ENCODE measurements at places on chromosomes 6 and 20.

GRCh38 chr20:37317316-37317715 lies 27.9 kb downstream of the MANBAL start:
- DNase-seq = no peak

DNA sequence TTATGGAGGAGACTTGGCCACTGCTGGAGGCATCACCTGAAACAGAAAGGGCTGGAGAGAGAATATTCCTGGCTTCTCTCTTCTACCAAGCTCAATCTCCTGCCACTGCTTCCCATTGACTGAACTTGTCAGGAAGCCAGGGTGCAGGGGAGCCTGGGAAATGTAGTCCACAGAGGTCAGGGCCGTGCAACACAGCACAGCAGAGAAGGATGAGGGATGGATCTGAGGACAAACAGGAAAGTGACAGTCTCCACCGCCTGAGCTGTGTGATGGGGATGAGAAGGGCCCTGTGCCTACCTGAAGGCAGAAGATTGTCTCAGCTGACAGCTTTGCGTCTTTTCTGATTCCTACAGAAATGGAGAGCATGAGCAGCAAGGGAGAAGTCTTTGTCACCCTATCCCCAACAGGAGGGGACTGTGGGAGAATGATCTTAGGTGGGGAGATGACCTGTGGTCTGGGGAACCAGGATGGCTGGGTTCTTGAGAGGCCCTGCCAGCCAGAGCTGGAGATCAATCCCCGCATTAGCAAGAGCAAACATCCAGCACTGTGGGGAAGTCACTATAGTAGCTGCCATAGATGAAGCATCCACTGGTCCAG lies 114.2 kb downstream of the SNX5 start:
- DNase-seq = no peak

DNA sequence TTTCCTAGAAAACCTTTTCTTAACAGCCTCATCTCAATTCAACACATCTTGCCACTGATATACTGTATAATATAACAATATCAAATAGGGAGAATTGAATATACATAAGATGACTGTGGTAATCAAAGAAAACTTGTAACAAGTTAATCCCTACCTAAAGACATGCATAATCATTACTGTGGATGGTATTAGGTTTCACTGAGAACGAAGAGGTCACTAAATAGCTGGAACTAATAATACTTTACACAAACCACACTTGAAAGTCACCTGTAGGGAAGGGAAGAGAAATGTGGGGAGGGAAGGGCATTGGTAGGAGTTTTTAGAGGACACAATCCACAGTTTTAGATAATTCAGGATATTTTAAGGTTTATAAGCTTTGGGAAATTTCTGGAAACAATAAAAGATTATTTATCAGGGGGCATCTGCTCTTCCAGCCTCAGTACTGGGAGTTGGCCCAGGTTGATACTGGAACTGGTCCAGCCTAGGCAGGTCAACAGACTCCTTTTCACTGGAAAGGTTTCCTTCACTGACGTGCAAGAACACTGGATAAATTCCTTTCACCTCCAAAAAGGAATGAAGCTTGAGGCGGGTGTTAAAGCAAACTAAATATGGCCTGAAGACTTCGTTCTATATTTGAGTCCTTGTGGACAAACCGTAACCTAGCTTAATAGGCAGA lies 44.0 kb downstream of the MAP7 start:
- DNase-seq = no peak

DNA sequence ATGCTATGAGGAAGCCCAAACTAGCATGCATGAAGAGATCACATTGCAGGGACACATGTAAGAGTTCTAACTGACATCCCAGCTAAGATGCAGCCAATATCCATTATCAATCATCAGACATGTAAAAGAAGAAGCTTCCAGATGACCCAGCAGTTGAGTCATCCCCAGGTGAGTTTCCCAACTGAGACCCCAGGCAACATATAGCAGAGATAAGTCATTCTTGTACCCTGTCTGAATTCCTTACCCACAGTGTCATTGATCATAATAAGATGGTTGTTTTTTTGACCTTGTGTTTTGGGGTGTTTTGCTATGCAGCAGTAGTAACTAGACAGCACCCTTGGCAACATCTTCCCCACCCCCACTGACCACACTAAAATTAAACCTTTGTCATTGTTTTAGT lies 18.9 kb downstream of the SIRPD start:
- no peak for DNase-seq

DNA sequence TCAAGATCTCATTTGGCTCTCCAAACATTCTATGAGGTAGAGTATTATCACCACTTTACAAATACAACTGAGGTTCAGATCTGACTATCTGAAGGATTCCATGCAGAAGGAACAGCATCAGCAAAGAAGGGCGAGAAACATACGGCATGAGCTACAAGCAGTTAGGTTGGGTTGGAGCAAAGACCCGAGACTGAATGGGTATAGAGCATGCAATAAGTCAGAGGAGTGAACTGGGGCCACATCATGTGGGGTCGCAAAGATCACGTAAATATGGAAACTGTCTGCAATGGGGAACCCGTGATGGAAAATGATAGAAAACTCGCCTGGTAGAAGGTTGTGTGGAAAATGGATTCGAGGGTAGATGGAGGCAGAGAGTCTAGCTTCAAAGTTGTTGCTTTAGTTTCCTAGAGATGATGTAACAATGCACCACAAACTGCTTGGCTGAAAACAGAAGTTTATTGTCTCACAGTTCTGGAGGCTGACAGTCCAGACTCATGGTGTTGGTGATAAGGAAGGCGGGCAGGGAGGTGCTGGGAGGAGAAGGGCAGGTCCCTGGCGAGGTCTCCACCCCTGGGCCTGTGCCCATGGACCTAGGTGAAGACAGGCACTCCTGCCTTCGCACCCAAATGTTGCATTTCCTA lies 44.3 kb upstream of the BCLAF1 start:
- no peak for DNase-seq

GRCh38 chr20:3461911-3462677 lies 8.7 kb upstream of the ATRN start:
- peak; percentile 20 for DNase-seq

DNA sequence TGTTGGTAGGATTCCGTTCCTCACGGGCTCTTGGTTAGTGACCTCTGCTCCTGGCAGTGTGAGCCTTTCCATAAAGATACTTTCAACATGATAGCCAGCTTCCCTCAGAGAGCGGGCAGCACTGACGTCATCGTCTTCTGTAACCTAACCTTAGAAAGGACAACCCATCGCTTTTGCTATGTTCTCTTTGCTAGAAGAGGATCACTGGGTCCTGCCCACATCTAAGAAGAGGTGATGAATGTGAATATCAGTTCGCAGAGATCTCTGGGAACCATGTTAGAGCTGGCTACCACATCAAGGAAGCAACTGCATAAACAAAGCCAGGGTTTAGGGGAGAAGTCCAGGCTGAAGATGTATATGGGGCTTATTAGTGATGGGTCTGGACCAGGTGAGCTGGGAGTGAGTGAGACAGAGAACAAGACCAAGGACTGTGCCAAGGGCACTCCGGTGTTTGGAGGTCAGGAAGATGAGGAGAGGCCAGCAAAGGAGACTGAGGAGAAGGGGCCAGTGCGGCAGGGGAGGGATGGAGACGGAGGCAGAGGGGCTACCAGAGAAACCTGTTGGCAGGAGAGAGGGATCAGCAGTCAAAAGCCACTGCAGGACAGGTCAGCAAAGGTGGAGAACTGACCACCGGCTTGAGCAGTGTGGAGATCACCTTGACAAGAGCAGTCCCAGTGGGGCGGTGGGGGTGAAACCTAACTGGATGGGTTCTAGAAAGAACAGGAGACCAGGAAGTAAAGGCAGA lies 39.7 kb downstream of the PIM1 start:
- DNase-seq = no peak

Measured in ecto neural progenitor cell (in vitro differentiated cells).